Upper lobe of left lung (tissue), 6 donors: ENCODE measurements at places on chromosomes 2 and 18. TPM values are rescaled to one million over a fixed set of nuclear protein-coding genes. Genes with fewer than 3 reads are reported as not detected.

DNA sequence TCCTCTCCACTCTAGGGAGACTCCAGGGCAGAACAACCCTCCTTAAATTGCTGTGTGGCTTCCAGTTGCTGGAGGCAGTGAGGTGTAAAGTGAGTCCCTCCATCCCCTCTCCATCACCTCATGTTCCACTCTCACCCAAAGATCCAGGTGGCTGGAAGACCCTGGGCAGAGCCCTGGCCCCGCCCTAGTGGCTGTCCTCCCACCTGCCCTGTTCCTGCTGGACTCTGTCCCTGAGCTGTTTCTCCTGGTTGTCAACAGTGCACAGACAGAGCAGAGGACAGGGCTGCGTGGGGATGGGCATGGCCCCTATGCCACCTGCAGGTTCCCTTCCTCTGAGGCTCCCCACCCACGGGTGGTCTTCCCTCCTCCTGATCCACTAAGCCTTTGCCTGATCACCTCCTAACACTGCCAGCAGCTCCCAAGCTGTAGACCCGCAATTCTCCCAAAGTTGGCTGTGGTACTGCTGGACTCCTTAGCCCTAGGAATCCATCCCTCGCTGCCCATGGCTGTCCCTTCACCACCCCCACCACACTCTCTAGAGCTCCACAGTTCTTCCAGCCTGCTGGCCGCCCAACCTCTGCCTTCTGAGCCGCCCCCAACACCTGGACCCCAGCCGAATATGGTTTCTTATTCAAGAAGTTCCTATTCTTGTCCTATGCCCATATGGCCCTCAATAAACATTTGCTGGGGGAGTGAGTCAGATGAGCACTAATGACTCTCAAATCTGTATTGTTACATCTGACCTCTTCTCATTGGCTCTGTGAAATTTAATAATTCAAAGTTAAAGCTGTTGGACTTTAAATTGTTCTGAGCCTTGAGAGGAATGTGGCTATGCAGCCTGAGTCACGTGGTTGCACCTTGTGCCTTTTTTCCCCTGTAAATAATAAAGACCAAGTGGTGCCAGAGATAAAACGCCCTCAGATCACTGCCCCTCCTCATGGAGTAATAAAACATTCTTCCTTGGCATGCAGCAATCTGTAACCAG lies 260.0 kb upstream of the HS6ST1 start:
- H3K27me3 ChIP-seq: no peaks in the 10 kb centered on the region
- no peaks in the 10 kb centered on the region for H3K4me1 ChIP-seq
- H3K27ac ChIP-seq: no peak overlapping the region
- no peaks in the 10 kb centered on the region for H3K36me3 ChIP-seq
- peak; percentile 27 for DNase-seq

DNA sequence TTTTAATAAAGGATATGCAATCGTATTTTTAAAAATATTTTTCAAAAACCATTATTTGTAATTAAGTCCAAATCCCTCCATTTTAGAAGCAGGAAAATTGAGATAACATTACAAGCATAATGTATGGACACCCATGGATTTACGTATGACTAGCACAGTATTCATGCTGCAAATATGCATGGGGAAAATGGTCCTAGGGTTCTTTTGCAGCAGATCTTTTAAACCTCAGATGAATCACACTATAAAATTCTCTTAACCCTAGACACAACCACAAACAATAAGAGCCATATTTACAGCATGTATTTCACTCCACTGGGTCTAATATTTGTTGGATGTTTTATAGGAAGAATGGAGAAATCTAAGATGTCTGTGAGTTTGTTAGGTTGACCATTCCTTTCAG lies 453.4 kb downstream of the TGIF1 start:
- no peaks in the 10 kb centered on the region for H3K4me1 ChIP-seq
- no peak overlapping the region for H3K27ac ChIP-seq
- no peaks in the 10 kb centered on the region for H3K36me3 ChIP-seq
- DNase-seq: no peak
- H3K4me3 ChIP-seq: no peak overlapping the region
- H3K27me3 ChIP-seq: no peaks in the 10 kb centered on the region

GRCh38 chr18:66211749-66212148 lies 392.1 kb downstream of the CDH19 start:
- H3K4me1 ChIP-seq: no peaks in the 10 kb centered on the region
- no peaks in the 10 kb centered on the region for H3K27me3 ChIP-seq
- no peak for DNase-seq
- H3K27ac ChIP-seq: no peak overlapping the region
- no peaks in the 10 kb centered on the region for H3K36me3 ChIP-seq

DNA sequence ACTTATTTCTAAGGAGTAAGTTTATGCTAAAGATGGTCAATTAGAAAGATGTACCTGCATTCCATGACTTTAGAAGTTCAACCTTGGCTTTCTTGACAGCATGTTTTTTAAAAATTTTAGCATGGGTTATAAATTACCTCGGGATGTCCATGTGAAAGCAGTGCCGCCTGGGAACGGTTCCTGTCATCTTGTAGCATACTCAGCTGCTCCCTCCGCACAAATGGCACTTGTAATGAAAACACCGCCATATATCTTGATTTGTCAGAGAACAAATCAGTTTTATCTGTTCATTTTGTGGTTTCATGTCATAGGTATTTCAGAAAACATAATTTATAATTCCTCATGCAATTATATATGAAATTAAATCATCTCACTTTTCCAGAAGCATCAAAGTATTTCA lies 38.3 kb downstream of the SATB2 start:
- H3K27ac ChIP-seq: no peak overlapping the region
- H3K36me3 ChIP-seq: no peaks in the 10 kb centered on the region
- H3K4me3 ChIP-seq: no peak overlapping the region
- DNase-seq: no peak
- H3K27me3 ChIP-seq: no peaks in the 10 kb centered on the region
- H3K4me1 ChIP-seq: no peaks in the 10 kb centered on the region

GRCh38 chr2:47964722-47965434 lies 58.6 kb upstream of the FBXO11 start:
- no peaks in the 10 kb centered on the region for H3K27me3 ChIP-seq
- no peaks in the 10 kb centered on the region for H3K36me3 ChIP-seq
- no peak for DNase-seq
- H3K4me3 ChIP-seq: no peak overlapping the region
- no peak overlapping the region for H3K27ac ChIP-seq

DNA sequence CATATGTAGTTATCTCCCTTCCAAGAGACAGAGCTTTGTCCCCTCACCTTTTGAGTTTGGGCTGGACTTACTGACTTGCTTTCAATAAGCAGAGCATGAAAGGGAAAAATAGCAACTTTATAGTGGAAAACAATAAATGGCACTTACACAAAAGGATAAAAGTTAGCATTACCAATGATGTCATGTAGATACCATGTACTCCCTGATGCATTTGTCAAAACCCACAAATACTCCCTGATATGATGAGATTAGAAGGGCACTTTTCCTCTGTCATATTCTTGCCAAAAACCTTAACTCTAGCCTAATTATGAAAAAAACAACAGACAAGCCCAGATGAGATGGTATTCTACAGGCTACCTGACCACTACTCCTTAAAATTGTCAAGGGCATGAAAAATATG lies 16.0 kb downstream of the HIBCH start:
- H3K27ac ChIP-seq: no peak overlapping the region
- no peak for DNase-seq
- H3K36me3 ChIP-seq: no peaks in the 10 kb centered on the region
- no peaks in the 10 kb centered on the region for H3K27me3 ChIP-seq
- no peak overlapping the region for H3K4me3 ChIP-seq

DNA sequence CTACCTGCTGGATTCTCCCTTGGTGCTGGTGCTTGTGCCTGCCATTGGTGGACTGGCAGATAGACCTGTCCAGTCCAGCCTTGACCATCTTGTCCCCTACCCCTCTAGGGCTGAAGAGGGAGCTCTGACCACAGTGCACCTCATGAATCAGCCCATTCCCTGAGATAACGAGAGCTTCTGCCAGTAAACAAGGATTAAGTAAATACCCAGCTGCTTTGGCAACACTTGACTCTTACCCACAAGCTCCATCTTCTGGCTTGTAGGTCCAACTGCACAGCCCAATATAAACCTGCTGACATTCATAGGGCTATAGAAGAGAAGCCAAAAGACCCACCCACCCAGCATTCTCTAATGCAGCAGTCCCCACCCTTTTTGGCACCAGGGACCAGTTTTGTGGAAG lies 186.4 kb downstream of the PIK3C3 start:
- no peak overlapping the region for H3K4me3 ChIP-seq
- no peaks in the 10 kb centered on the region for H3K27me3 ChIP-seq
- H3K36me3 ChIP-seq: no peaks in the 10 kb centered on the region
- DNase-seq: no peak
- no peak overlapping the region for H3K27ac ChIP-seq

GRCh38 chr2:111626037-111626864 lies 257.7 kb downstream of the ANAPC1 start:
- H3K4me3 ChIP-seq: no peak overlapping the region
- no peaks in the 10 kb centered on the region for H3K27me3 ChIP-seq
- H3K27ac ChIP-seq: no peak overlapping the region

DNA sequence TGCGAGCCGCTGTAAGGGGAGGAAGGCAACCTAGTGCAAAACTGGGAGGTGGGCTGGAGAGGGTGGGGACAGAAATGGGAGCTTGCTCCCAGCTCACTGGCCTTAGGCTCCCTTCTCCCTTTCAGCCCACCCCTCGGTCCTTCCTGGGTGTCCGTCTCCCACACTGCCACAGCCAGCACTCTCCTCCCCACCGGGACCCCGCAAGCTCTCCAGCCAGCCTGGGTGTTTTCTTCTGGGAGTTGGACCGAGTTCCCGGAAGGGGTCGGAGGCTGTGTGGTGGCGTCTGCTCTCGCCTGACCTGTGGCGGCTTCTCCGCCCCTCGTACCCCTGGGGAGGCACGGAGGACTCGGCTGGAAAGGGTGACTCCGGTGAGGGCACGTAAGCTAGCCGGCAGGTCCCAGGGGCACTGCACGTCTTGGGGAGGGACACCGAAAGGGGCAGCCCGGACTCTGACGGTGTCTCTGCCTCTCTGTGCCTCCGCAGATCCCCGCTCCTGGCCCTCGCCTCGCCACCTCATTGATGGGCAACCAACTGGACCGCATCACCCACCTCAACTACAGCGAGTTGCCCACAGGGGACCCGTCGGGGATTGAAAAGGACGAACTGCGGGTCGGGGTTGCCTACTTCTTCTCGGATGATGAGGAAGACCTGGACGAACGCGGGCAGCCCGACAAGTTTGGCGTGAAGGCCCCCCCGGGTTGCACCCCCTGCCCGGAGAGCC lies 1.1 kb downstream of the LRATD1 start:
- peak overlapping the region; percentile 46 for H3K4me3 ChIP-seq
- H3K4me1 ChIP-seq: peaks cover 11% of the 10 kb centered on the region
- no peaks in the 10 kb centered on the region for H3K27me3 ChIP-seq
- H3K27ac ChIP-seq: no peak overlapping the region

- no peaks in the 10 kb centered on the region for H3K36me3 ChIP-seq
- H3K4me3 ChIP-seq: no peak overlapping the region
- no peak overlapping the region for H3K27ac ChIP-seq
- no peaks in the 10 kb centered on the region for H3K4me1 ChIP-seq
- H3K27me3 ChIP-seq: no peaks in the 10 kb centered on the region
These were observed 35.9 kb downstream of the RHOB start for GRCh38 chr2:20482725-20483124.

DNA sequence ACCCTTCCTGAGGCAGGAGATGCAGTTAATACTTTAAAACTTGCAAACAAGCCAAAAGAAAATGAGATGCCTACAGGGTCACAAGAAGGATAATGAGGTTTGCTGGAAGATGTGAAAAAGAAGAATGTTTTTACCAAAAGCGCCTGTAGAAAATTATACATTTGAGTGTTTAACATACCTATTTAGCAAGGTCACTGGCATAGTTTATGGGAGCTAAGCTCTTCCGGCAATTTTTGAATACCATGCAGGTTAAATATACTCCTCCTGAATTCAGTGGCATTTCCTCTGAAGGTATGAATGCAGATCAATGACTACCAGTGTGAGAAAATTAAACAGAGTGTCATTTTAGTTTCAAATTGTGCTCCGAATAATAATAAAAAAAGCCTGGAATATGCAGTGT lies 21.2 kb upstream of the MAP3K20 start:
- no peak overlapping the region for H3K4me3 ChIP-seq
- no peak for DNase-seq
- peaks cover 6% of the 10 kb centered on the region for H3K4me1 ChIP-seq

DNA sequence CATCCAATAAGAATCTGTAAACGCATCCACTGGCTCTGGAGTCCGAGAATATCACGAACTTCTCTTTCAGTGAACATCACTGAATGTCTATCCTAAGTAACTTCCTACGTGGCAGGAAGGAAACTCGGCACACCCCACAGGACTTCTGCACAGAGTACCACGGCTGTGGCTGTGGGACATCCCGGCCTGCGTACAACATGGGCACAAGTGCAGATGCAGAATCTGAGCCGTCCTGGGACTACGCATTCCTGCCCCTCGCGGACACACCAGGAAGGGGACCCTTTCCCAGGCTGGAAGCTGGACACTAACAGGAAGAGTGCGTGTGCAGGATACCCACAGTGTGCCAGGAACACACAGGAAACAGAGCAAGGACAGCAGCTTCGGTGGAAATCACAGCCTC lies 60.6 kb downstream of the ZNF516 start:
- DNase-seq: no peak
- no peaks in the 10 kb centered on the region for H3K27me3 ChIP-seq
- H3K4me3 ChIP-seq: no peak overlapping the region
- H3K27ac ChIP-seq: no peak overlapping the region

DNA sequence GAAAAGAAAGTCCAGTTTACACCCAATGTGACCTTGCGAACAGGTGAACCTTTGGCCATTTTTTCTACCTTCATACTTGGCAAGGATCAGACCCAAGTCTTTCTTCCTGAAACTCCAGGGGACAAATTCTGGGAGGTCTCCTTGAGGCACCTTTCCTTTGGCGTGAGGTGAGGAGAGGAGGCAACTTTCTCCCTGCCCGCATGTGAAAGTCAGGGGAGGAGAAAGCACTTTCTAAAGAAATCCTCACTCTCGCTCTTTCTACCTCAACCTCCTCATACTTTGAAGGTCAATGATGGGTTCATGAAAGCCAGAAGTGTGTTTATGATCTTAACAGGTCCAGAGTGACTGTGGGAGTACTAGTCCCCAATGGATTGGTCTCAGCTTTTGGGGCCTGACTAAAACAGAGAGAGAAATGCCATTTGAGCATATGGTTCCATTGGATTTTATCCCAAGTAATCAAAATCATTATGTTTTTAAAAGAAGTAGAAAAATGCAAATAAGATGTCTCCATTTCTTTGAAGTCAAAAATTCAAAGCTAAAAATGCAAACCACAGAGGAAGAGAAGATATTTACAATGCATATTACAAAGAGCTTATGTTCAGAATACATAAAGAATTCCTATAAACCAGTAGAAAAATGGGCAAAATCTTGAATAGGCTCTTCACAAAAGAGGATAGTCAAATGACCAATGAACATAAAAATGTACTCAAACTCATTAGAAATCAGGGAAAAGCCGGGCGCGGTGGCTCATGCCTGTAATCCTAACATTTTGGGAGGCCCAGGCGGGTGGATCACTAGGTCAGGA lies 15.6 kb upstream of the PPM1B start:
- no peaks in the 10 kb centered on the region for H3K36me3 ChIP-seq
- DNase-seq: no peak
- H3K4me1 ChIP-seq: no peaks in the 10 kb centered on the region
- H3K27ac ChIP-seq: no peak overlapping the region
- no peaks in the 10 kb centered on the region for H3K27me3 ChIP-seq

The TMEM247 gene
- not detected for total RNA-seq

The NPAS2 gene
- total RNA-seq: 26.6 TPM

The DAPL1 gene
- not detected for total RNA-seq

The OTX1 gene
- not detected for total RNA-seq

The SPR gene
- 35.4 TPM for total RNA-seq
